Skin of body (tissue), 3 donors: ENCODE measurements at places on chromosomes 2 and 18. TPM values are rescaled to one million over a fixed set of nuclear protein-coding genes. Genes with fewer than 3 reads are reported as not detected.

PDE11A gene
- total RNA-seq = 0.39 TPM

SNRNP200 gene
- 61.2 TPM for total RNA-seq

SERPINB11 gene
- total RNA-seq = not detected

FBXO48 gene
- total RNA-seq = 0.79 TPM

ABHD1 gene
- 0.10 TPM for total RNA-seq

KRTCAP3 gene
- total RNA-seq = 2.5 TPM

NCKAP5 gene
- 33.3 TPM for total RNA-seq

GRCh38 chr2:105584435-105585010 lies 160.2 kb upstream of the NCK2 start:
- DNase-seq = no peak

DNA sequence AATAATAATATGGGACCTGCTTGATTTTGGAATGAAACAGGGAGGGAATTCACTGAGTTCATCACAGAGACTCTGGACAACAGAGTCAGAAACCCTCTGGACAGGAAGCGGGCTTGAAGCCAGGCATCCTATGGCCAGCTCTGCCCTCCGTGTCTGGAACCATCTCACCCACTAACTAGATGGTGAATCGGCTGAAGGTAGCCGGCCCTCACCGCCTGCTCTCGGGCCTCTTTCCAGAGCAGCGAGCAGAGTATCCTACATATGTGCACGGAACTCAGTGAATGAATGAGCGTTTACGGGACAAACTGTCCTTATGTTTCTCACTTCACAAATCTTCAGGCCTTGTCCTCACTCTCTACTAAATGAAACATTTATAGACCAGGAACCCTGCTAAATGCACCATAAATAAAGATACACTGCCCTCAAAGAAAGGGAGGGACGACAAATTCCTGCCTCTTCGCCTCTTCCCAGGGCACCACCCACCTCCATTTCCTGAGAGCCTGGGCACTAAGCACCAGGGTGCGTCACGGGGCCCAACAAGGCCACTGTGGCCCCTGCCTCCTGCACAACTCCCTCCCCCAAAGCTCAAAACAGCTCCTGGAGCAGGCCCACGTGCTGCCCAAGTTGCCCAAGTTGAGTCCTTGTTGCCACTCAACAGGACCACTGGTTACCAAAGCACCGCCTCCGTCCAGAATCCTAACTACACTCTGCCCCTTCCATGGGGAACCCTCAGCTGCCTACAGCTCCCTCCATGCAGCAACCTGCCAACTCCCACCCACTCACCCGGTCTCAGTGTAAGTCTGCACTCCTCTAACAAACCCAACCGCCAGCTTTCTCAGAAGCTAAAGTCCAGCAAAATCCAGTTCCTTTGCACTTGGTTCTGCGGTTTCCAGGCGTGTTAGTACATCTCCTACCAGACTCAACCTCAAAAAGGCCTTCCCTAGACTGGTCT lies 1.7 kb downstream of the TBC1D8 start:
- no peak for DNase-seq

GRCh38 chr2:133674433-133675331 lies 106.4 kb upstream of the NCKAP5 start:
- DNase-seq = peak; percentile 91

- no peak for DNase-seq
Observed at GRCh38 chr2:88856409-88857135, 165.1 kb downstream of the RPIA start.

DNA sequence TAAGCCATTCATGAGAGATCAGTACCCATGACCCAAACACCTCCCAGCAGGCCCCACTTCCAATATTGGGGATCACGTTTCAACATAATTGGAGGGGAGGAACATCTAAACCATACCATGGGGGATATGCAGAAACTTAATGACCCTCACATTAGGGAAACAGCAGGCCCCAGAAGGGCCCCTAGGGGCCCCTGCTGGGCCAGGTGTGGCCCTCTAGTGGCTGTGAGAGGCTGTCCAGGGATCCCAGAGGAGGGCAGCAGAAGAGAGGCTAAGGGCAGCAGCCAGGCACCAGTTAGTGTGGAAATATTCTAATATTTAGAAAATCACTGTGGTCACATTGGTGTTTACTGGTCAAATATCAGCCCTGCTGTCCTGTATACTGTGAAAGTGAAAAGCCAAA lies 49.3 kb upstream of the ANKRD44 start:
- no peak for DNase-seq

- no peak for DNase-seq
Observed at GRCh38 chr18:47877892-47878291, 52.6 kb downstream of the SMAD2 start.

DNA sequence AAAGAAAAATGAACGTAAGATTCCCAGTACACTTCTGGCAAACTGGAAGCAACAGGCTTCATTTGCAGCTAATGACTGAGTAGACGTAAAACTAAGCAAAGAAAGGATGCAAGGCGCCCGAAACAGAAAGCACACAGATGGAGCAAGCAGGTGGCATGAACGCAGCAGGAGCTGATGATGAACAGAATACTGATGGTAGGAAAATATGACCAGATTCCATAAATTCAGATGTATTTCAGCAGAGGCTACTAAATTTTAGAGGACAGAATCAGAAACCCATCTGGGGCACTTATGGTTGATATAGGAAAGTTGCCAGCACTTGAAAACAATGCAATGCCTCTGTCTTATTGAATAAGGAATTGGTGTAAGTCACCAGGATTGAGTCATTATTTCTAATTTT lies 658.7 kb upstream of the LINC00305 start:
- DNase-seq = no peak

DNA sequence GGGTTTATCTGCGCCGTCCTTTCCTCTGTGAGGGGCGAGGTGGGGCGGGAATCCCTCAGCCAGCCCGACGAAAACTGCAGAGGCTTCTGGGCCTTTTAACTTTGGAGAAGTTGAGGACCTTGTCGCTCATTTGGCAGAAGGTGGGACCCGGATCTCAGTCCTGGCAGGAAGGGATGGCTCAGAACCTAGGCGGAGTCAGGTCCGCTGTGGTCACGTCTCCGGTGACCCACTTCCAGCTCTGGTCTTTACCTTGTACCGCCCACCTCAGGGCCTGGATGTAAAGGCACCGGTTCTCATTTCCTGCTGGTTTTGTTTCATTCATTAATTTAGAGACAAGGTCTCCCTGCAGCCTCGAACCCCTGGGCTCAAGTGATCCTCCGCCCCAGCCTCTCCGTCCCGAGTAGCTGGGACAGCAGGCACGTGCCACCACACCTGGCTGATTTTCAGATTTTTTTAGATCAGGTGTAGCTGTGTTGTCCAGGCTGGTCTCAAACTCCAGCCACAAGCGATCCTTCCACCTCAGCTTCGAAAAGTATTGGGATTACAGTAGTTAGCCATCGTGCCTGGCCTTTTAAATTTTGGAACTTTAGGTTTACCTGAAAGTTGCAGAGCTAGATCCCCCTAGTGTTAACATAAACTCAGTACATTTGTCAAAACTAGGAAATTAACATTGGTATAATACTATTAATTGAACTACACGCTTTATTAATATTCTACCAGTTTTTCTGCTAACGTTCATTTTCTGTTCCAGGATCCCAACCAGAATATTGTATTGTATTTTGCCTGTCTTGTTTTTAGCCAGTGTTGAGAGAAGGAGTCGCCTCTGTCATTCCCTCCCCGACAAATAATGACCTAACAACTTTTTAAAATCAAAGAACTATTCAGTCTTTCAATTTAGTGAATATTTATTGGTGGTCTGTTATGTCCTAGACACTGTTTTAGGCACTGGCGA lies 852 bp downstream of the POLI start:
- peak; percentile 55 for DNase-seq

DNA sequence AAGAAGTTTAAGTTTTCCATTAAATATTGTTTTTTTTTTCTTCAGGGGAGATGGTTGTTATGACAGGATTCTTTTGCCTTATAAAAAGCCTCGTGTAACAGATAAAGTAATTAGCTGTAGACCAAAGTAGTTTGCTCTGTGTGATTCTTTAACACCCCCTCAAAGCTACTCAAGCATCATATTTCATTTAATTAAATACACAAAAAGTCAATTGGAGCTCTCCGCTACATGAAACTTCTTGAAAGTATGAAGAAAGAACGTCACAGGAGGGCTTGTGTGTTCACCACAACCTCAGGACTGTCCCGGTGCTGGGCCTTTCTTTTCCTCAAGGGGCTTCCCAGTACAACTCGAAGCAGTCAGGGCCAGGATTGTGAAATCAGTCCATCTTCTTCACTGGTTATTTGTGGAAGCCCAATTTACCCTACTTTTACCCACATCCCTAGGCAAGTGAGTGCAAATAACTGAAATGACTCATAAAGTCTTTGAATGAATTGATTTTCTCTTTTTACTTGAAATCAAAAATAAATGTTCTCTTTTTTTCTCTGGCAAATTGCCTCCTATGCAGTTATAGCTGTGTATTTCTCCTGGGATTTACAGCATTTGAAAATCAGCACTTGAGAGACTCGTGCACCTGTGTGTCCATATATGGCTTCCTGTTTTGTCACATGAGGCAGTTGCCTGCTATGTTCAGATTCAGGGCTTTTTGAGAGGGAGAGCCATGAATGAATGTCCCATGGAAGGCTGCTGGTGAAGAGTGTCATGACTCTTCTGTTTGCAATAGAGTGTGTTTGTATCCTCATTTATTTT lies 48.6 kb downstream of the LINC00305 start:
- no peak for DNase-seq

- peak; percentile 89 for DNase-seq
Observed at GRCh38 chr2:133653056-133653455, 84.8 kb upstream of the NCKAP5 start.

DNA sequence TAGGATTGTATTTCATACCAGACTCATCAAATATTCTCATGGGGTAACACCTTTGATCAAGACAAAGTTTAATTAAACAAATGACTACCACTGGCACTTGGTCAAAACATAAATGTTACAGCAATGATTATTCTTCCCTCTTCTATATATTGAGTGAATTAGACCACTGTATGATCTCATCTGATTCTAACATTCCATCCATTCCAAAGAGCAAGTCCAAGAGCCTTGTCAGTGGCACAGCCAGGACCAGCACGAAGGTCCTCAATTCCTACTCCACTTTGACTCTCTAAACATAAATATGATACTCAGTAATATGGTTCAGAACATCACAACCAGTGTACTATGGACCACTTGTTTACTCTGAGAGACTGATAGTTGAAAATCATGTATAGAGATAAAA lies 86.4 kb downstream of the AP1S3 start:
- no peak for DNase-seq

DNA sequence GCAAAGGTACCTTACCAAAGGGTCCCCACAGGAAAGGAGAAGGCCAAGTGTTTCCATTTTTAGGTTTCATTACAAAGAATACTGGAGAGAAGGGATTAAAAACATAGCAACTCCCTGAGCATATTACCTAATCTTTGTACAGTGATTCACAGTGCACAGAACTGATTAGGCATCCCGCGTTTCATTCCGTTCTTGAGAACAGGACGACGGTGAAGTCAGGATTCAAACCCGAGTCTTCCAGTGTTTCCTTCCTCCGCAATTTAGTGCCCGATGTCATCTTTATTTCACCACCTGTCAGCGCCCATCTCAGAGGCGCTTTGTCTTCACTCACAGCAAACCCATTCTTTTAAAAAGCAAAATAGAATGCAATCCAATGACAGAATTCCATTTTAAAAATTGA lies 488.5 kb downstream of the EIPR1 start:
- DNase-seq = no peak

GRCh38 chr2:105393373-105394055 lies 5.3 kb downstream of the FHL2 start:
- peak; percentile 88 for DNase-seq

GRCh38 chr18:74496508-74497323 lies 553 bp downstream of the CNDP2 start:
- peak; percentile 43 for DNase-seq

DNA sequence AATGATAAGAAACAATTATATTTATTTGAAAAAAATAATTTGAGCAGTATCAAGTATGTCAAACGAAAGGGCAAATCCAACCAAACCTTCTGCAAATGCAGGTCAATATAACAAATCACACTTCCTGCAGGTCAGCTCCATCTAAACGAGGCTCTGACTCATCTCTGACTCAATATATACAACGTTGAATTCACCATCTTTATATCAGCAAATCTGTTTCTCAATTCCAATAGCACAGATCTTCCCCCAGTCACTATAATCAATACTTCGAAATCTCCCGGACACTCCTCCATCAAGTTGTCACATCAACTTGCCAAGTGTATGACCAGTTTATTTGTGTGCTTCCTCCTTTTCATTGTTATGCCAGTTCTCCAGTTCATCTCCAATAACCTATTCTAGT lies 388.9 kb downstream of the ZEB2 start:
- DNase-seq = no peak

DNA sequence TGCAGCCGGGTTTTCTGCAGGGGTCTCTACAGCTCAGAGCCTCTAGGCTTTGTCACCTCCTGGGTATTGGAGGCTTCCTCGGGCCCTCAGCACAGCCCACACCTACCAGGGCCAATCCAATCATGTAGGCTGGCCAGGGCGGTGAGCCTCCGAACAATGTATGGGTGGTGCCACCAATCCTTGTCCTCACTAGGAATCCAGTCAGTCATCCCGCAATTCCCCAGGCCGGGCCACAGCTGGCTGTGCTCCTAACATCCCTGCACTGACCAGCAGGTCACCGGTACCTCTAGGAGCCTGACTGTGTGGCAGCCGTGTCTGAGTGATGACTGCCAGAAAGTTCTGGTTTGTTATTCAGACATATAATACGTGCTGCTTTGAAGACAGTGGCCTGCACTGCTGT lies 129.4 kb downstream of the SH3RF3 start:
- DNase-seq = no peak

GRCh38 chr18:59537579-59537978 lies 159.6 kb downstream of the CCBE1 start:
- no peak for DNase-seq

GRCh38 chr2:131590896-131591295 lies 63.2 kb downstream of the CCDC74A start:
- DNase-seq = no peak
